ENCODE measurements at places on chromosomes 16 and 17. TPM values are rescaled to one million over a fixed set of nuclear protein-coding genes. Genes with fewer than 3 reads are reported as not detected.

DNA sequence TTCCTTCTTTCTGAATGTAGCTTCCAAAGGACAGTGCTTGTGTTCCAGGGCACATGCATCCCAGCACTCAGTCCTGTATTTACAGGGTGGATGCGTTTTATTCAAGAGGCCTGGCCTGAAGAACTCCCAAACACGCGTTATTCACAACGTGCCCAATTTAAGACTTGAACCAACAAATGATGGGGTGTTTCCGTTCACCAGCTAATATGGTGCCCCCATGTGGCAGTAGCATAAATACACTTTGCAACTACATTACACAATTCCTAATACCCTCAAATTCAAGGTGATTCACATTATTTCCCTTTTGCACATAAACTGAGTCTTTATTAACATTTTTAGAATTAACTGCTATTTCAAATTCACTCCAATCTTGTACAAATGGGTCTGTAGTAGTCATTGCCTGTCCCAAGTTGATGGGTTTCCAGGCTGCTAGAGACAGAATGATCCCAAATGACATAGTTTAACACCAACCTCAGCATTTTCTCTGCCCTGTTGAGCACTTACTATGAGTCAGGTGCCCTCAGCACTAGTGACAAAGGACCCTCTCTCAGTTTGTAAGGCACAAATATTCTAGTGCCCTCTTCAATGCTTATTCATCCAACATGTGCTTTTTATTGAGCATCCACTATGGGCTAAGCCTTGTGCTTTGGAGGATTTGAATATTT is 26.9 kb downstream of the HSD17B2 start:
- H3K36me3 ChIP-seq = no peaks in the 10 kb centered on the region
- H3K27me3 ChIP-seq = no peaks in the 10 kb centered on the region
- DNase-seq = no peak
- peak overlapping the region; percentile 76 for H3K27ac ChIP-seq
- H3K4me3 ChIP-seq = no peak overlapping the region
- H3K4me1 ChIP-seq = peaks cover 59% of the 10 kb centered on the region

- H3K36me3 ChIP-seq = no peaks in the 10 kb centered on the region
- peaks cover 3% of the 10 kb centered on the region for H3K27me3 ChIP-seq
- no peak for DNase-seq
Observed at GRCh38 chr17:33550261-33550660, 257.2 kb upstream of the ASIC2 start.

DNA sequence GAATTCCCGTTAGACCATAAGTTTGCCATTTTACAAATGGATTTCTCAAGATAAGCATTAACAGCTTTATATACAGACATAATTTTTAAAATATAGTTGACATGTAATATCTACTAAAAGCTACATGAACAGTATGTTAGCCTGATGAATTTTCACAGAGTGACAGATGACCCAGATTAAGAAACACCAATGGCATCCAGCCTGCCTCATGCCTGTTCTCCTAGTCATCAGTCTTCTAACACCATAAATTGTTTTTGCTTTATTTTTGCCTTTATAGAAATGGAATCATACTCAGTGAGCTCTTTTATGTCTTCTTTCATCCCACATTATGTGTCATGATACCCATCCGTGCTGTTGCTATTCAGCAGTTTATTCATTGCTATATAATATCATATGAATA is 80.0 kb downstream of the ATF7IP2 start:
- H3K36me3 ChIP-seq = peaks cover 23% of the 10 kb centered on the region
- no peaks in the 10 kb centered on the region for H3K4me1 ChIP-seq
- H3K27ac ChIP-seq = no peak overlapping the region
- H3K27me3 ChIP-seq = no peaks in the 10 kb centered on the region
- no peak overlapping the region for H3K4me3 ChIP-seq

- no peaks in the 10 kb centered on the region for H3K27me3 ChIP-seq
- DNase-seq = no peak
- no peak overlapping the region for H3K27ac ChIP-seq
- no peaks in the 10 kb centered on the region for H3K36me3 ChIP-seq
- no peak overlapping the region for H3K4me3 ChIP-seq
- no peaks in the 10 kb centered on the region for H3K4me1 ChIP-seq
Observed at GRCh38 chr16:49140618-49141017, 141.0 kb downstream of the CBLN1 start.

- no peaks in the 10 kb centered on the region for H3K27me3 ChIP-seq
- H3K4me1 ChIP-seq = peaks cover 46% of the 10 kb centered on the region
- no peak for DNase-seq
- peak overlapping the region; percentile 78 for H3K27ac ChIP-seq
- no peak overlapping the region for H3K4me3 ChIP-seq
Observed at GRCh38 chr16:85002099-85002541, 9.2 kb downstream of the ZDHHC7 start.

DNA sequence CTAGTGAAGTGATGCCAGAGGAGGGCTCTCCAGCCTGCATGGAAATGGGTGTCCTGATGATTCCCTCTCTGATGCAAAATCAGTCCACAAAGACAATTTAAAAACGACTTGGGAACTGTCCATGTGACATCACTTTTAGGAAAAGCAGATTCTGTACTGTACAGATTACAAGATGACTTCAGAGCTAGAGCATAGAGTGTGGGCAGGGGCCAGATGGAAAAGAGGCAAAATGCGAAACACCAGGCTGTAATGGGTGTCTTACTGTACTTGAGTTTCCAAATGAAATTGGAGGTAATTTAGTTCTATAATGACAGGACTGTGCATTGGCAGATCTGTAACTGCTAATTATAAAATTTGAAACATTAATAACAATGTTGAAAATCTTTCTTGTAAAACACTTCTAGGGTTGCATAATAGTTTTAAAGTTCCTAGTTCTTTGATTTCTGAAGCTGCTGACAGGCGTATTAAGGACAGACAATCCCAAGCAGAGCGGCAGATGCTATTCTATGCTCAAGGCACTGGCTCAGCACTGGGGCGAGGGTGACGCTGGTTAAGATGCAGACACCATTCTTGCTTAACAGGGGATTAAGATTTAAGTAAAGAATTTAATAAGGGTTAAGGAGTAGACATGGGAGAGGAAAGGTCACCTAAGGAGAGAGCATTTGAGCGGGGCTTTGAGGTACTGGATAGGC is 29.6 kb downstream of the OGFOD1 start:
- H3K4me3 ChIP-seq = no peak overlapping the region
- H3K4me1 ChIP-seq = no peaks in the 10 kb centered on the region
- no peaks in the 10 kb centered on the region for H3K27me3 ChIP-seq
- no peak overlapping the region for H3K27ac ChIP-seq
- no peak for DNase-seq

DNA sequence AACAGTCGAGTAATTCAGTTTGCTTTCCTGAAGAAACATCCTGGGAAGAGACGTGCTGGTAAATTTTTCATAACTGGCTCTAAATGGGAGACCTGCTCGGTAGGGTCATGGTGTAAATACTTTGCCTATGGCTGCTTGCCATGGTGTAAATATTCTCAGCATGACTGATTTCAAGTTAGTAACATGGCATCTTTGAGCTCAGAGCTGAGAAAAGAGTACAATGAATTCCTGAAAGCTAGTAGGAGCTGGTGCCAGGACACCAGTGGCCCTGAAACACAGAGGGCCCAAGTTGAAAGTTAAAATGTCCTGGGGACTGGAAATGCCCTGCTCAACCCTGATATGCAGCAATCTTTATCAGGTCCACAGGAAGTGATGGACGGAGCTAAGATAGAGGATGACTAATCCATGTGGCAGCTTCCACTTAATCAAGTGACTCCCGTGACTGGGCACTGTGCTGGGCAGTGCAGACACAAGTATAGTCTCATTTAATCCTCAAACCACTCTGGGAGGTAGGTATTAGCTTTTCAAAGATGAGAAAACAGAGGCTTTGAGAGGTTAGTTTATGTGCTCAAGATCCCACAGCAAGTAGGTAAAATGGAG is 130.1 kb upstream of the ADAMTS18 start:
- DNase-seq = no peak
- no peak overlapping the region for H3K27ac ChIP-seq
- H3K36me3 ChIP-seq = no peaks in the 10 kb centered on the region
- no peaks in the 10 kb centered on the region for H3K4me1 ChIP-seq
- no peaks in the 10 kb centered on the region for H3K27me3 ChIP-seq

DNA sequence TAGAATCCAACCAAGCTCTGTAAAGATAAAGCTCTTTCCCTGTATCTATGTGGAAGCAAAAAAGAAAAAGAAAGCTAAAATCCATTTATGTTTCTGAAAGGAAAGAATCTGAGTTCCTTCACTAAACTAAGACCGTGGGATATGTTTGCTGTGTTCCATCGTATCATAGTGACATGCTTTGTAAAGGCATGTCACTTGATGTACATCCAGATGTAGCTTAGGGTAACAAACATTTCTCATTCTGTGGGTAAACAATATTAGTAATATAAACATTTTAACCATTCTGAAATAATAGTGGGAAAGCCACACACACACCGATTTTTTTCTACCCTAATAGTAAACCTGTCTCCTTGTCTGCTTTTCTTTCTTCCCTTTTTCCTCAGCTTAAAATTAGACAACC is 78.1 kb downstream of the TUBD1 start:
- no peak overlapping the region for H3K4me3 ChIP-seq
- H3K4me1 ChIP-seq = peaks cover 5% of the 10 kb centered on the region
- peaks cover 12% of the 10 kb centered on the region for H3K36me3 ChIP-seq
- H3K27me3 ChIP-seq = no peaks in the 10 kb centered on the region

GRCh38 chr17:60422162-60422665 is at the start of gene CHCT1:
Gene CHCT1, plus strand, starts transcription at chr17:60422489. Its CDS starts 104 bp downstream, at chr17:60422593.
- no peak for DNase-seq
- peaks cover 5% of the 10 kb centered on the region for H3K4me1 ChIP-seq
- peak within 1 kb of the TSS; percentile 40 for H3K4me3 ChIP-seq

DNA sequence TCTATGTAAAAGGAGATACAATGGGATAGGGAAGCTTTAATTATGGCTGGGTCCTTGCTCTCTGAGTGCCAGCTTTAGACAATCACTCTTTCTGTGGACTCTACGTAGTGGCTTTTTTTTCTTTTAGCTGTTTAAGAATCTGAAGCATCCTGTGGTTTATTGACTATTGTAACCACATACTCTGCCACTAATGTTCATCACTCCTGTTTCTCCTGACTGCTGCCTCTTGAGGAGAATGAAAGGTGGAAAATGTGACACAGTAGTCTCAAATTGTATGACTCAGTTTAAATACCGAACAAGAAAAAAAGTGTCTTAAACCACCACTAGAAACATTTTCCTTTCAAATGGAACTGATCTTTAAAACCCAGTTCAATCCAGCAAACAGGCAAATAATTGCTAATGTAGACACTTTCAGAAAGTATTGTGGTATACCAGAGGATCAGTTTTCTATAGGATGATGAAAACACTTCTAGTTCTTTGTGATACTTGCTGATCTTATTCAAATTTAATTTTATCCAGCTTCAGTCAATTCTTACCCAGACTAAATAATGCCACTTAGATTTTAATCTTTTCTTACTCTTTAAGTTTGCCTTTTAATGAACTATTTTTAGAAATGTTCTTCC is 302.7 kb upstream of the PMFBP1 start:
- H3K27ac ChIP-seq = no peak overlapping the region
- H3K4me3 ChIP-seq = no peak overlapping the region
- peaks cover 3% of the 10 kb centered on the region for H3K27me3 ChIP-seq

DNA sequence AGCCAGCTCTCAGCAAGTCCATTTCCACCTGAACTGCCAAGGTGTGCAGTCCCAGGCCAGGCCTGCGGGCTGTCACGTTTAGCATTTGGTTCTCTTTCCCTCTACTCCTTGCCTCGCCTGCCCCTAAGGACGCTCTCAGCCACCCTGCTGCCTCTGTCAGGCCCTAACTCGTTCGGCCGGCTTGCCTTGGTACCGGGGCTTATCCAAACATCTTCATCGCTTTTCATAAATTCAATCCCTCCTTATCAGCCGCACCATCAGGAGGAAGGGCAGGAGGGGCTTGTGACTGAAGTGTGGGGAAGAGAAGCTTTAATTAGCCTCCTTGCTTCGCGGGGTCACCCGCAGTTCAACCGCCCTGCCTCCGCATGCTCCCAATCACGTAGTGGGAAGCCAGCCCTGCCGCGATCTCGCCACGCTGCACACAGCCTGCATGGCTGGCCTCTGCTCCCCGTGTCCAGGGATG is 231.1 kb downstream of the SOX9 start:
- no peaks in the 10 kb centered on the region for H3K36me3 ChIP-seq
- peaks cover 18% of the 10 kb centered on the region for H3K27me3 ChIP-seq
- H3K4me3 ChIP-seq = no peak overlapping the region
- no peaks in the 10 kb centered on the region for H3K4me1 ChIP-seq

- no peak overlapping the region for H3K27ac ChIP-seq
- DNase-seq = no peak
- H3K36me3 ChIP-seq = peaks cover 13% of the 10 kb centered on the region
- H3K4me1 ChIP-seq = peaks cover 12% of the 10 kb centered on the region
- no peaks in the 10 kb centered on the region for H3K27me3 ChIP-seq
- no peak overlapping the region for H3K4me3 ChIP-seq
Observed at GRCh38 chr17:31856750-31857149, 2.3 kb downstream of the COPRS start.

DNA sequence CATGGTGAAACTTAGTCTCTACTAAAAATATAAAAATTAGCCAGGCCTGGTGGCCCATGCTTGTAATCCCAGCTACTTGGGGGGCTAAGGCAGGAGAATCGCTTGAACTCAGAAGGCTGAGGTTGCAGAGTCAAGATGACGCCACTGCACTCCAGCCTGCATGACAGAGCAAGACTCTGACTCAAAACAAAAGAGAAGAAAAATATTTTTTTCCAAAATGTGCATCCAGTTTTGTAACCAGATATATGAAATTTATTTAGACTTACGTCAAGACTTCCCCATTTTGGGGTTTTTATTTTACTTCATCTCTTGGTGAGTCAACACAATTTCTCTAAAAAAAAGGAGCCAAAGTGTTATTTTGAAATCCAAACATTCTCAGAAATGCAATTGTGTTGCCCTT is 5.5 kb upstream of the TM4SF5 start:
- H3K4me1 ChIP-seq = no peaks in the 10 kb centered on the region
- no peak for DNase-seq
- H3K4me3 ChIP-seq = no peak overlapping the region
- H3K27ac ChIP-seq = peak overlapping the region; percentile 35
- no peaks in the 10 kb centered on the region for H3K27me3 ChIP-seq
- no peaks in the 10 kb centered on the region for H3K36me3 ChIP-seq

DNA sequence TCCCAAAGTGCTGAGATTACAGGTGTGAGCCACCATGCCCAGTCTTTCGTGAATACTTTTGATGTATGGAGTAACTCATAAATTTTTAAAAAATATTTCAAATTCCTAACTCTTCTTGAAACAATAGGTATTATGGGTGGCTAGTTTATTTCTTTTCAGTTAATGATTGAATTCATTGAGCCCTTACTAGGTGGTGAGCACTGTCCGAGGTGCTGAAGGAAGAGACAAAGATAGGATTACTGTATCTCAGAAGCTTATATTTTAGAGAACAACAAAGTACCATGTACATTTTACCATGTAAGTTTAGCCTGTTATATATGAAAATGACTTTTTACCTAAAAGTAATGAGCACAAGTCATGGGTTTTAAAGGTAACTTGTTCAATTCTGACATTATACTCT is 418.3 kb downstream of the NPIPA7 start:
- H3K4me3 ChIP-seq = no peak overlapping the region
- DNase-seq = no peak
- no peaks in the 10 kb centered on the region for H3K36me3 ChIP-seq
- no peaks in the 10 kb centered on the region for H3K27me3 ChIP-seq
- no peaks in the 10 kb centered on the region for H3K4me1 ChIP-seq
- H3K27ac ChIP-seq = no peak overlapping the region

- peaks cover 18% of the 10 kb centered on the region for H3K36me3 ChIP-seq
- no peak for DNase-seq
- no peaks in the 10 kb centered on the region for H3K27me3 ChIP-seq
- H3K4me3 ChIP-seq = no peak overlapping the region
Observed at GRCh38 chr16:1743376-1744337, 27.7 kb downstream of the NME3 start.

Gene FOXF1
- total RNA-seq = 0.75 TPM

Gene UBALD2
- total RNA-seq = 1.7 TPM

Gene GCGR
- total RNA-seq = 72.0 TPM

Gene C16orf96
- 0.25 TPM for total RNA-seq

Gene NPIPA8
- total RNA-seq = 3.3 TPM

Gene KRT39
- not detected for total RNA-seq

Gene ANKRD40
- 15.1 TPM for total RNA-seq

Gene CRHR1
- not detected for total RNA-seq

Gene TRAP1
- total RNA-seq = 129 TPM

Gene MYH1
- total RNA-seq = 0.14 TPM

Data from liver (tissue), 10 donors.